ENCODE measurements at places on chromosomes 1 and 21.

GRCh38 chr1:225824533-225824941 is 14.6 kb downstream of the EPHX1 start:
- DNase-seq: no peak

DNA sequence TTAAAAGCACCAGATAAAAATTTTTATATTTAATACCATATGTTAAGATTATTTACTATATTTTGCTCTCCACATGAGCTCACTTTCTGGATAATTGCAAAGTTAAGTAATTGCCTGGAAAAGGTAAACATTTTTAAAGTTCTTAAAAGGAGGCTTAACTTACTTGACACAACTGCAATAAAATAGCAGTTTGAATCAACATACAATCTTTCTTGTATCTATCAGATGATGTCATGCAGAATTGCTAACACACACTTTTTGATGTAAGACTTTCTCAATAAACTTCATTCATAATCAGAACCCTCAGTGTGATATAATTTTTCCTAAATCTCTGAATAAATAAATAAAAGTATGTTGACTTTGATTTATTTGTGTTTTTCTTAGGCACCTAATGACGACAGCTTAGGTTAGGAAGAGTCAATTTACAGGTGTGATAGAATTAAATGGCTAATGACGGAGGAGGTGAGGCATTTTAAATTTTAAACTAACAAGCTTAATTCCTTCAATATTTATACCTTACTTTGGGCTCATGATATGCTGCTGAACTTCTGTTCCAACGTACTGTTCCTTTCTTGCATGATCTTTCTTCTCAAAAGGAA is 99.5 kb downstream of the LYPLAL1 start:
- no peak for DNase-seq

- DNase-seq: no peak
Observed at GRCh38 chr21:16678429-16679160, 834.2 kb upstream of the CXADR start.

DNA sequence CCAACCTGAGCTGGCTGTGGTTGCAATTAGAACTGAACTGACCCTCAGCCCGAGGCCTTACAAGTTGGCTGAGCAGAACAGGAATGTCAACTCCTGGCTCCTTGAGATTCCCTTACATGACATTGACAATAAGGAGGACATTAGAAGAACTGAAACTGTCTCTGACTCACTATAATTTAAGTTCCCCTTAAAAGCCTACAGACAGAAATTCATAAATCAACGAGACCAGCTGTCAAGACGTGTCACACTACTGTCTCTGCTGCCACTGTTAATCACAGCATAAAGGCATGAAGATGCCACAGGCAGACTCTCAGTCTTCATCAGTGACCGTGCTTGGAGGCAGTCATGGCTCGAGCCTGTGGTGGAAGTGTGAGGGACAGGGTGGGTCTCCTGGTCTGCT is 168.8 kb downstream of the GABPA start:
- no peak for DNase-seq

DNA sequence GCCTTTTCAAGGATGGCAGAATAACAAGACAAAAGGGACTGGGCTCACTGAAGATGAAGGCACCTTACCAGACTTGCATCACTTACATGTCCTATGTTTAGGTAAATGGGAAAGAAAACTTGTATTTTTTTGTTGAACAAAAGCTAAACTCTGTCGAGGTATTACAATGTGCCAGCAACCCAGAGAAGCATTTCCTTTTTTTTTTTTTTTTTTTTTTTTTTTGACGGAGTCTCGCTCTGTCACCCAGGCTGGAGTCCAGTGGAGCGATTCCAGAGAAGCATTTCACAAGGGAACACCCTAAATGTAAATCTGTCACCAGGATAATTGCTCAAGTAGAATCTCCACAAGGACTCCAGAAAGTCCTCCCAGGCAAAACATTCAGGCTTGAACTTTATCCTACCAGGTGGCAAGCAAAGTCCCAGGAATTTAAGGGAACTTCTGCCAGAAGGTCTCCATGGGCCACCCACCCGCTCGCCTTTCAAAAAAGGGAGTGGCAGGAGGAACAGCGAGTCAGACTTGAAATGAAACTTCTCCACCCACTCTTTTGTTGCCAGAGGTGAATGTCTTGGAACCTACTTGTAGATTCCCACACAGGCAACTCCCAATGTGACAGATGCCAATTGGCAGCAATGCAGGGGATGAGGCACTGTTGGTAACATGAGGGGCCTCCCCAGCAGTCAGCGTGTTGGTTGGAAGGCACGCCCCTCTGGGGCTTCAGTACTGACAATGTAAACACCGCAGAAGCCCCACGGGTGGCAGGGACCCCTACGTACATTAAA is 125.0 kb downstream of the TIAM1 start:
- no peak for DNase-seq

All from stimulated activated CD4-positive, alpha-beta T cell treated with anti-CD3 and anti-CD28 coated beads, TNF-alpha, amount 100 ng/mL, for 48 hours (primary cell).